Panc1 (cell line): ENCODE measurements at places on chromosomes 3 and 15.

GRCh38 chr3:197541756-197542539 lies 13.8 kb downstream of the BDH1 start:
- no peak for DNase-seq

- DNase-seq, result no peak
Observed at GRCh38 chr3:123236902-123237301, 35.2 kb downstream of the SEC22A start.

GRCh38 chr3:54307566-54308180 lies 185.3 kb downstream of the CACNA2D3 start:
- no peak for DNase-seq

DNA sequence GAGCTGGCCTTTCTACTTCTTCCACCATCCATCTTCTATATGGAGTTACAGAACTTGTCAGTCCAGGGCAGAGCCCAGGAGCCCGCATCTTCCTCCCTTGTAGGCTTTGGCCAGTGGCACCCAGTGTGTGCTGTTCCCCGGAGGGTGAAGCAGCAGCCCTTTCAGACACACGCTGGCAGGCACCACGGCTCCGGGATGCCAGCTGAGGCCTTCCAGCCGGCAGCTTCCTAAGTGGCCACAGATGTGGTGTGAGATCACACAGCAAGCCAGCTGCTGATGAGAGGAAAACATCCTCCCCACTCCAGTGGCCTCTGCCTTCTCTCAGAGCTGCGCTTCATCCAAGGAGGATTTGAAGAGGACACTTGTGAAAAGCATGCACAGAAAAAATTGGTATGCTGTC lies 24.1 kb downstream of the CRABP1 start:
- no peak for DNase-seq

DNA sequence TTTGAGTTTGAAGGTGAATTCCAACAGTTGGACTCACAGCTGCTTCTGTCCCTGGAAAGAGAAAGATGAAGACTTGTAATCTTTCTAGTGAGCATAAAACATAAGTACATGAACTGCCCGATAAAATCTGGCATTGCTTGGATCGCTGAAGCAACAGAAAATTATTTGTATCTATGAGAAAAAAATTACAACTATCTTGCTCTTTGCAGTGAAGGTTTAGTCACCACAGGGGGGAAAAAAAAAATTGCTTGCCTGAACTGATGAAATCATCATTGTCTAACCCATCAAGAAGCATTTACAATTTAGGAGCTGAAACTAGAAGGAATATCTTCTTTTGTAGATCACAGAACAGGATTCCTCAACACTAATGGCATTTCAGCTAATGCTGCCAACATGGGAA lies 20.0 kb downstream of the TMEM207 start:
- no peak for DNase-seq

DNA sequence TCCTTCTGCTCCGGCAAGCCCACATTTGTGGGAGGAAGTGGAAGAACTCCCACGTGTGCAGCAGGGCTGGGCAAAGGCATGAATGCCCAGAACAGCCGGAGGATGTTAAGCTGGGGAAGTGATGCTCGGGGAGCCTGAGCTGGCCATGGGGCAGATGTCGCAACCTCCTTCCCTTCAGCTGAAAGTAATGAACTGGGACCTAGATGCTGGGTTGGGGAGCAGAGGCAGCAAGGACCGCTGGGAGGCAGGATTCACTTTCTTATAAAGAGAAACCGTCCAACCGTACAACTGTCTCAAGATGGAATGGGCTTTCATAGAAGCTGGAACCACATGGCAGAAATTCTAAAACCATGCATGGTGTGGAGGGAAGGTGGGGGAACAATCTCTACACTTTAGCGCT lies 290.9 kb downstream of the OCA2 start:
- DNase-seq, result no peak

DNA sequence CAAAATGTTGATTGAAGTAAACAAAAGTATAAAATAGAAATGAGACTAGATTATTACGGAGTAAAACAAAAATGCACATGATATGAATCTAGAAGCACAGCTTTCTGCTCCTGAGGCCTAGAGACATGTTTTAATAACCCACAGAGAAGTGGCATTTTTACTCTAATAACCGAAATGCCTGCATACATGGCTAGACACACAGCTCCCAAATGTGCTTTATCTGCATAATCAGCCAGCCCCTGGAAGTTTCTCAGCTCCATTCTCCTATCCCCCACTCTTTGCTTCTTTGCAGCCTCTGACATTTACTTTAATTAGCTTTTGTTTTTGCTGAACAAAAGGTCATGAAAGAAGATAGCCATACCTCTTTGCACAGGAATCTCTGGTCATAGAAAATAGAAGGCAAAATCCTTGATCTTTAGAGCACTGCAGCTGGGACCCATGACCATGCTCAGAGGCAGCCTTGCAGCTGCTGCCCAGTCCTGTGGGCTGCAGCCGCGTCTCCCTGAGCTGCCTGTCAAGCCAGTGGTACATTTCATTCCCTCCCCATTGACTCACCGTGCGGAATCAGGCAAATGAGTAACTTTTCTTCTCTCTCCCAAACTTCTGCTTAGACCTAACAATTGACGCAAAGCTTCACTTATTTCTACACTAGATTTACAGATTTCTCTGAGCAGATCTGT lies at the start of gene VEPH1:
VEPH1 (minus strand) TSS at position 501 of the 680 bp plus-strand sequence. CDS start 8,067 bp downstream, outside the sequence.
- no peak for DNase-seq

- DNase-seq, result no peak
Observed at GRCh38 chr3:149551500-149551899, 77.0 kb downstream of the TM4SF4 start.

GRCh38 chr3:189572249-189572648 lies 58.9 kb upstream of the TP63 start:
- DNase-seq, result no peak

DNA sequence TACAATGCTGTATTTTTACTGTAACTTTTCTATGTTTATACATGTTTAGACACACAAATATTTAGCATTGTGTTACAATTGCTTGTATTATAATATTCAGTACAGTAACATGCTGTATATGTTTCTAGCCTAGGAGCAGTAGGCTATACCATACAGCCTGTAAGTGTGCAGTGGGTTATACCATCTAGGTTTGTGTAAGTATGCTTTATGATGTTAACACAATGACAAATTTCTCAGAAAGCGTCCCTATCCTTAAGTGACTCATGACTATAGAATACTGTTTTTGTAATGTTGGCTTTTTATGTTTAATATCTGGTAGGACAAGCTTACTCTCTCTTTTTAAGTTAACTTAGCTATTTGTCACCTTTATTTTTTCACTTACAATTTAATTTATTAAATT lies 127.5 kb upstream of the THRB start:
- DNase-seq, result no peak

- no peak for DNase-seq
Observed at GRCh38 chr3:51970606-51971300, 3.1 kb downstream of the ABHD14B start.

- no peak for DNase-seq
Observed at GRCh38 chr3:141575879-141576743, 89.3 kb downstream of the RASA2 start.
